ENCODE measurements at places on chromosomes 11 and 22. TPM values are rescaled to one million over a fixed set of nuclear protein-coding genes. Genes with fewer than 3 reads are reported as not detected.

MS4A3 gene
- total RNA-seq = 0.25 TPM

USP35 gene
- total RNA-seq = 4.9 TPM

DERL3 gene
- 6.1 TPM for total RNA-seq

SCGB1C1 gene
- not detected for total RNA-seq

DNA sequence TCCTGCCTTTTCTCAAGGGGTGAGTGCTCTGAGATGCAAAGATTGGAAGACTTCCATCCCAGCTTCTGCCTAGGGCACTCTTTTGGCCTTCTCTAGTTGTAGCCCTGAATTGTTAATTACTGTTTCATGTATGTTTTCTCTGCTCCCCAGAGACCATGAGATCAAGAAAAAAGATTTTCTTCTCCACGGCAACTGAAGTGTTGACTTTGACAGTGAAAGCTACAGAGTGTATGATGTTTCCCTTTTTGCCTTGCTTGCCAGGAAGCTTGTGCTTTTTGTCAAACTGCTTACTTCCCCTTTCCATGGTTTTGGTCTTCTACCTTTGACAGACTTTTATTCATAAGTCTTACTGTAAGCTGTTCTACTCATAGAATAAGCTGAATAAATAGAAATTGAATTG lies 23.3 kb upstream of the EIF3D start:
- no peak for DNase-seq
- H3K4me1 ChIP-seq = no peaks in the 10 kb centered on the region
- no peaks in the 10 kb centered on the region for H3K36me3 ChIP-seq
- no peak overlapping the region for H3K27ac ChIP-seq
- no peaks in the 10 kb centered on the region for H3K27me3 ChIP-seq
- H3K4me3 ChIP-seq = no peak overlapping the region

DNA sequence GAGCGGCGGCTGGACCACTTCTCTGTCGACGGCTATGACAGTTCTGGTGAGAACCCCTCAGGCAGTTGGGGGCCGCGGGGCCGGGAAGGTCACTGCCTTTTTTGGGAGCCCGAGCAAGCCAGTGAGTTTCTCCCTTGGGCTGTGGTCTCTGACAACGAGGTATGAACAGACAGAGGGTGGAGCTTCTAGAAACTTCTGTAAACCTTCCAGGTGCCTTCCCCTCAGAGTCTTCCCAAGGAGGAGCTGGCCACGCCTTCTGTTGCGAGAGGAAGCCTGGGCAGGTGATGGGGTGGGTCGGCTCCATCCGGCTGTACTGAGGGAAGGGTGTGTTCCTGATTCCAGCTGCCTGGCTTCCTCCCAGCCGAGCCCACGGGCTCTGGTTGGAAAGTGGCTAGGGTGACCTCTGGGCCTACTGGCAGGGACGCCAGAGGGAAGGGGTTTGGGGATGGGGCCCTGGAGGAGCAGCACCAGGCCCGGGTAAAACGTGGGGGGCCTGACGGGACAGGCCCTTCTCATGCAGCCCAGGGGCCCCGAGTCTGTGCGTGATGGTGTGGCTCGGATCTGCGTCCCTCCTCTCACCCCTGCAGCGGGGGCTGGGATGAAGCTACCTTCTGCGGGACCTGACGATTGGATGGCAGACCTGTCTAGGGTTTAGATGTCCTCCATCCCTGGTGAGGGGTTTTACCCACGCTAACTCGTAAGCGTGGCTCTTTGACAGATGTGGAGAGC lies 110.8 kb downstream of the KCNQ1OT1 start:
- no peak overlapping the region for H3K27ac ChIP-seq
- H3K36me3 ChIP-seq = no peaks in the 10 kb centered on the region
- H3K27me3 ChIP-seq = no peaks in the 10 kb centered on the region
- no peaks in the 10 kb centered on the region for H3K4me1 ChIP-seq

- peaks cover 21% of the 10 kb centered on the region for H3K4me1 ChIP-seq
- DNase-seq = no peak
- H3K27ac ChIP-seq = no peak overlapping the region
Observed at GRCh38 chr11:57480409-57481137, 20.2 kb downstream of the RTN4RL2 start.

GRCh38 chr11:32039149-32039548 lies 51.7 kb upstream of the RCN1 start:
- H3K27me3 ChIP-seq = peaks cover 4% of the 10 kb centered on the region
- no peak overlapping the region for H3K27ac ChIP-seq
- H3K4me1 ChIP-seq = no peaks in the 10 kb centered on the region

- DNase-seq = no peak
- H3K36me3 ChIP-seq = no peaks in the 10 kb centered on the region
- H3K27me3 ChIP-seq = no peaks in the 10 kb centered on the region
- no peak overlapping the region for H3K27ac ChIP-seq
- H3K4me1 ChIP-seq = no peaks in the 10 kb centered on the region
Observed at GRCh38 chr11:134374891-134375550, 37.0 kb downstream of the B3GAT1 start.

All from lung (tissue), 17 donors.